ENCODE measurements at places on chromosomes 6 and 20.

GRCh38 chr6:71179249-71179885, 109.2 kb upstream of the OGFRL1 start:
- no peak for DNase-seq

GRCh38 chr6:49269190-49269589, 193.9 kb downstream of the MMUT start:
- no peak for DNase-seq

DNA sequence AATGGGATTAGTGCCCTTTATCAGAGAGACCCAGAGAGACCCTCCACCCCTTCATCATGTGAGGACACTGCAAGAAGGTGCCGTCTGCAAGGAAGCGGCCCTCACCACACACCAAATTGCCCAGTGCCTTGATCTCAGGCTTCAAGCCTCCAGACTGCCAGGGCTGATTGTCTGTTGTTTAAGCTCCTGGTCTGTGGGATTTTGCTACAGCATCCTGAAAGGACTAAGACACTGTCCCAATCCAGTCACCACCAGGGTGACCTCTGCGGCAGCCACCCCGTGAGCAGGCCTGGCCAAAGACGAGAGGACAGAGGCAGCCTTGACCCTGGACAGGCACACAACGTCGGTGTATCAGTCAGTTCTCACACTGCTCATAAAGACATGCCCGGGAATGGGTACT, 13.5 kb upstream of the FRMD1 start:
- no peak for DNase-seq

DNA sequence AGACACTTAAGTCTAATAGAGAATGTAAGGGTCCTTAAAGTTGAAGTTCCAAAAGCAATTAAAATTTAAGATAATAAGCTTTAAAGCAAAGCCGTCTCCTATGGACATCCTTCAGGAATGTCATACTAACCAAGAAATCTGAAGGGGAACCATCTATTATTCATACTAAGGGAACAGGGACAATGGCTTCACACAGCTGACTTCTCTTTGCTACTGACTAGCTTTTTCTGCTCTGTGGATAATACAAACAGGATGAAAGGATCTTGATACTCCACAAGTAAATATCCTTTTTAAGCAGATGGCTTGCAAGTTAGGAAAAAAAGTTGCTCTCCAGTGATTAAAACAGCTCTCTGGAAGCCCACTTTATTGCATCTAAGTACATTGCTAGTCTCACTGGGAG, 178.6 kb downstream of the BACH2 start:
- DNase-seq, result no peak

DNA sequence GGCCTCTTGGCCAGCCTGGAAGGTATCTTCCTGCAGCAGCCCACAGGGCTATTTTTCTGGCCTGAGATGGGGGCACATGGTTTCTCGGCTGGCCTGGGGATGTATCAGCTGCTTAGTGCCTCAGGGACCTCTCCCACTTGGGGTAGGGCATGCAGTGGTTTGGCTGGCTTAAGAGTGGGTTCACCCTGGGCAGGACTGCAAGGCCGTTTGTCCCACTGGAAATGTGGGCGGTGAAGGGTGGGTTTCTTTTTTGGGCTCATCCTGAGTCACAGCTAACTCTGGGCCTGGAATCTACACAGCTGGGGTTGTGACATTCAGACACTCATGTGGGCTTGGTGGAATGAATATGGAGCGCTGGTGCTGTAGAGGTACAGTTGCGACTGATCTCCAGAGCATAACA, 62.0 kb downstream of the CDH26 start:
- no peak for DNase-seq
